ENCODE measurements at places on chromosomes 12 and 14.
A peak's percentile ranks its signal among the peaks of the same experiment; 100 is the strongest.

GRCh38 chr12:118625050-118625675 lies 248.8 kb downstream of the SUDS3 start:
- DNase-seq: no peak

GRCh38 chr12:56389412-56389811 lies 26.8 kb upstream of the APOF start:
- DNase-seq: no peak

GRCh38 chr12:33828326-33828725 lies 194.0 kb upstream of the ALG10 start:
- no peak for DNase-seq

GRCh38 chr14:59711080-59711479 lies 134.5 kb upstream of the CCDC175 start:
- no peak for DNase-seq

DNA sequence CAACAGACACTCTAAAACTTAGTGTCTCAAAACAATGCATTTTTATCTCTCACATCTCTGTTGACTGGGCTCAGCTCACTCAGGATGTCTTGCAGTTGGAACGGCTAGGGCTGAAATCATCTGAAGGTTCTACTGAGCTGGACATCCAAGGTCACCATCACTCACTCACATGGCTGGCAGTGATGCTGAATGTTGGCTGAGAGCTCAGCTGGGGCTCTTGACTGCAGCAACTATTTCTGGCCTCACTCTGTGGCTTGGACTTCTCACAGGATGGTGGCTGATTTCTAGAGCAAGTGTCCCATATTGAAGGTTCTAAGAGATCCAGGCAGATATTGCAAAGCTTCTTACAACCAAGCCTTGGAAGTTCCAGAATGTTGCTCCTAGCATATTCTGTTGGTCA lies 166.5 kb downstream of the ZFP36L1 start:
- DNase-seq: no peak

DNA sequence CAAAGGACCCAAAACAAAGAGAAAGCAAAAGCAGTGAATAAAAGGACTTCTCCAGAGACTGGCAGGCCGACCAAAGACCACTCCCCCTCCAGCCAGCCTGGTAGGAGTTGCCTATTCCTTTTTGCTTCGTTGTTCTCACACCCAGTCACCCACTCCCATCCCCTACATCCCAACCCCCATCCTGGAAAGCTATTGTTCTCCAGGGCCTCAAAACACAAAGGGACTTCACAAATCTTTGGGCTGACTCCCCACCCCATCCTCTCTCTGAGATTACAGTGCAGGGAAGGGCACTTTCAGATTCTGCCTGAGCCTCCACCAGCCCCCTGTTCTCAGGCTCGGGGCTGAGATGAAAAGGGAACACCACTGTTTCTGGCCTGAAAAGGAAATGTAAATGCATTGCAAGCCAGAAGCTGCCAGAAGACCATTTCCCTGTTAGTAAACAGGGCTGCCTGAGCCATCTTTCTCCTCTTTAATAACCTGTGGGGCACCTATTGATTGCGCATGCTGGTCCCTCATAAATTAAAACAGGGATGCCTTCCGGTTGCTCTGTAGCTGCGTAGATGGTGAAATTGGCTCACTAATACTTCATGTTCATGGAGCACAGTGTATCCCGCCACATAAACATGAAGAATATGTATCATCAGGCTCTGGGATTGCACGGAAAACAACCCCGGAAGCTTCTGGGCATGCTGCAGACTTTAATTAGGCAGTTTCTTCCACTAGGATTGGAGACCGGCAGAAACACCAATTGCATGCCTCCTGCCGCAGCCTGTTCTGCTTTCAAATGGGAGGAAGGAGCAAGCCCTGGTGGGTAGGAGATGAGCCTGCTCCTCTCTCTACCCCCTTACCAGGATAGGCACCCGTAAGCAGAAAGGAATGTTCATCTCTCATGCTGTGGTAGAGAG lies 130.3 kb upstream of the FUT8 start:
- no peak for DNase-seq

- no peak for DNase-seq
Measured at GRCh38 chr14:101773378-101773777, 11.9 kb downstream of the PPP2R5C start.

- DNase-seq: peak; percentile 93
Measured at GRCh38 chr12:389142-390096, at the start of gene KDM5A. KDM5A (minus strand) TSS chr12:389320; CDS start chr12:389091, 229 bp downstream.

DNA sequence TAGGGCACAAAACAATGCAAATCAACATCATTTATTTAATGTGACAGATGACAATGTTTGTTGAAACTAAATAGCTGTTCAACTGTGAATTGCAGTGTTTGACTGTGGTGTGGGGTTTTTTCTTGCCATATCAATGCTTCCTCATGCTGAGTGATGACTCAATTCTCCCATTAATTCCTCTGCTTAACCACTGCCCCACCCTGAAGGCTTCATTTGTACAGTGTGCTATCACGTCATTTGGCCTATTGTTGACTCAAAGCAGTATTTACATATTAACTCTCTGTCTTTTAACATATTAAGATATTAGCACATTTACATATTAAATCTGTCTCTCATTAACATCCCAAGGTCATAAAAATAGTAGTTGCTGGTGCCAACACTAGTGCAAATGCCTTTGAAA lies 164.8 kb upstream of the NRXN3 start:
- DNase-seq: no peak

DNA sequence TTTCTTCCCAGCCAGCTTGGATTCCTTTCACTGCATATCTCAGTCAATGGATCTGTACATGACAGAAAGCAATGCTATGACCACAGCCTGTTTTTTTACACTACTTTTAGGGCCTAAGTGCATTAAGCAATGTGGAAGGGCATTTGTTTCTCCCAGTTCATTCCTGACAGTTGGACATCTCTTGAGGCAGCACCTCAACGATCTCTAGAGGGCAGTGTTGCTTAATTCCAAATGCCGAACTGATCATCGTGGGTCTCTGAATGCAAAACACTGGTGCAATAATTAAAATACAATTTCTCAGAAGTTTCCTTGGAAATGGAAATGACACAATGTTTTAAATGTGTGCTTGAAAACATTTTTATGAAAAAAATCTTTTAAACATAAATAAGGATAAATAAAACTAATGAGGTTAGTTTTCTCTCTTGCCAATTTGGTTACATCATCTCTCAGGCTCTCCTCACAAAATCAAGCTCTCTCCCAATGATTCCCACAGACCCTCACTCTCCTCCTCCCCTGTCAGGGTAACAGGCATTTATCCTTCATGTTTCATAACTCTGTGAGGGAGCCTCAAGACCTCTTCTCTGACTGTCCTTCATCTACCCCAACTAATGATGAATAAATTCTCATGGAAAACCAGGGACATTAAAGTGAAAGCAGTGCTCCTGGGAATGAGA lies 192.4 kb upstream of the SLC16A7 start:
- DNase-seq: no peak
